ENCODE measurements at places on chromosomes 5 and 9.

- no peak for DNase-seq
These were observed 72.9 kb upstream of the SHB start for GRCh38 chr9:38141746-38142591.

DNA sequence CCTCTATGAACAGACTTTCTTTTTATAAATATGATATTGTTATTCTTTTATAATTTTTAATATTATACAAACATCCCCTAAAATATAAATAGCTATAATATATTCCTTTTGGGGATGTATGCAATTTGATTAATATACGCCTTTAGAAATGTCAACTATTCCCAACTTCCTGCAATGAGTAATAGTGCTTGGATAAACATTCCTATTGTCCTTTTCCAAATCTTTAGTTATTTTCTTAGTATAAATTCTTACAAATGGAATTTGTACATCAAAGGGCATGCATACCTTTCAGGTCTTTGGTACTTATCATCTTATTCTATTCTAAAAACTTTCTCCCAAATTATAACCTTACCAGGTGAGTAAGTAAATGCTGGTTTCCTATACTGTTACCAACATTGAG is 6.2 kb downstream of the NLN start:
- DNase-seq, result no peak

GRCh38 chr5:9174446-9174845 is 371.4 kb downstream of the SEMA5A start:
- DNase-seq, result no peak

GRCh38 chr9:120693700-120694008 is 20.6 kb downstream of the MEGF9 start:
- DNase-seq, result no peak

GRCh38 chr9:129756191-129756590 is 3.3 kb upstream of the PTGES start:
- DNase-seq, result no peak

DNA sequence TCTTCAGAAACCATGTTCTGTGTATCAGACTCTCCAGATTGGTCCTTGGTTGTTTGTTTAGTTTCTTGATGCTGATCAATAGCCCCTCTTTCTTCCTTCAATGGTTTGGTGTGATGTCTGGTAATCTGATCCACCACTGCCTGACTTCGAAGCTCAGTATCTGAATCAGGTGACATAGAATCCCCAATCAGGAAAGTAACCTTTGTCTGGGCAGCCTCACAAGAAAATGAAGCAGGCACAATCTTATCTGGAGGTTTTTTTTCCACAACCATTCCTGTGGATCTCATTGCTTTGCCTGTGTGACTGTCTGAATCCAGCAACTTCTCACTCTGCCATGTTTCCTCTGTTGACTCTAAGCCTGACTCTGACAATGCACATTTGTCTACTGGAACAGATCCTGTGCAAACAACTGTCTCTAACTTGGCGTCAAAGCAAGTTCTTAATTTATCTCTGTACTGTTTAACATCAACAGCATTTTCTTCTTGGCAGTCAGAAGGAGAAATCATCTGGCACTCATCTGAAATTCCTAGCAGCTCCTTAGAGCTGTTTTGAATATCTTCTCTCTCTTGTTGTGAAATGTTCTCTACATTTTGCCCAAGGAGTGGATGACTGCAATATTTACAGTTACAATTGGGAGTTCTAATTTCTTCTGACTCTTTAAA is 37.1 kb upstream of the RAPGEF6 start:
- DNase-seq, result no peak

- DNase-seq, result no peak
These were observed 22.9 kb downstream of the LSM11 start for GRCh38 chr5:157766442-157766841.

DNA sequence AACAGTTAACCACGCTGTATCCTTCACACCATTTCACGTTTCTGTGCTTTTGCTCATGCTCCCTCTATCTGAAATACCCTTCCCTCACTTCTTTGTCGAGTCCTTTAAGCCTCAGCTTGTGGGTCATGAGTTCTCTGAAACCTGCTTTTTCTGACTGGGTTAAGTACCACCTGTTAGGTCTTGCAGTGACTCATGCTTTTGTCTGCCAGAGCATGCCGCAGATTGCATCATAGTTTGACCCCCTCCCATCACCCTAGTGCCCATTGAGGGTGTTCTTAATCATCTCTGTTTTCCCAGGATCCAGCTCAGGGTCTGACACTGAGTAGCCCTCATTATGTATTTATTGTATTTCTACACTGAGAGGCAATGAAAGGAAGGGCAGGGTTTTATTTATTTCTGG is 190.2 kb downstream of the ASTN2 start:
- DNase-seq, result no peak

DNA sequence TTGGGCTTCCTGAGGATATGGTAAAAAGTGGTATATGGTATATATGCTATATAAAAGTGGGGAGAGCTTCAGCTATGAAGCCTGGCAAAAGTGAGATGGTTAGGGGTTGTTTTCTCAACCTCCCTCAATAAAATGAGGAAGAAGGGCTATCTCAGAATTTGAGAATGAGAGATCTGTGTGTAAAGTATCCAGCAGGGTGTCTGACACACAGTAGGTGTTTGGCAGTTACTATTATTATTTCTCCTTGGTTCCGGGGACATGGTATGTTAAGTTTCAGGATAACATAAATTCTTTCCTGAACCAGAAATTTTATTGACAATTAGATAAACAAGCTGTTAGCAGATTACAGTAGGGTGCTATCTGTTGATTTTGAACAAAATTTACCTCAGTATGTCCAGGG is 94.1 kb downstream of the DENND1A start:
- no peak for DNase-seq

DNA sequence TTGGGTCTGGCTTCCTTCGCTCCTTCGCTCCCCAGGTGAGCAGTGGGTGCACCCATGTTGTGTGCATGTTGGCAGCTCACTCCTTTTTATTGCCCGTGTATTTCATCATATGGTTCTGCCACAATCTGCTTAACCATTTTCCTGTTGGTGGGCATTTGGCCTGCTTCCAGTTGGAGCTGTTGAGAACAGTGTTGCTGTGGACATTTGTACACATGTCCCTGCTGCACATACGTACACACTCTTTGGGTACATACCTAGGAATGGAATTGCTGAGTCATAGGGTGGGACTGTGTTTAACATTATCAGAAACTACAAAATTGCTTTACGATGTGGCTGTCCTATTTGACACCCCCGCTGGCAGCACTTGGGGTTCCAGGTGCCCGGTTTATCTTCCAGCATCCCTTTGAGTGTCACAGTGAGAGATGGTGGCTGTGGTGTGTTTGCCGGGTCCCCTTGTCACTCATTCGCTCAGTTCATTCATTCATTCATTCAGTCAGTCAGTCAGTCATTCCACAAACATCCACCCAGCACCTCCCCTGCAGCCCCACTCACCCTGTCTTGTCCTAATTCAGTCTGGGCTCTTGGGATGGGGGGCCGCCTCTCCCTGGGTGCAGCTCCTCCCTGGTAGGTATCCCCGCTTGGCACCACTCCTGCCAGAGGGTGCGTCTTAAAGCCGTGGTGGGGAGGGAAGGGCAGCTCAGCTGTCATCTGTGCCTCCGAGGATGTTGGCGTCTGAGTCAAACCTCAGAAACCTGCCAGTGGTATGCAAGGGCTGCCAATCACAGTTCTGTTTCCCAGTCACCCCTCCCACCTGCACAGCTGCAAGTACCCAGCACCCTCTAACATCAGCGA is 7.9 kb upstream of the FIBCD1 start:
- DNase-seq, result no peak

- DNase-seq, result no peak
These were observed 439.9 kb downstream of the GADD45G start for GRCh38 chr9:90044710-90045151.

- no peak for DNase-seq
These were observed 156.1 kb downstream of the EBF1 start for GRCh38 chr5:158943569-158943968.

DNA sequence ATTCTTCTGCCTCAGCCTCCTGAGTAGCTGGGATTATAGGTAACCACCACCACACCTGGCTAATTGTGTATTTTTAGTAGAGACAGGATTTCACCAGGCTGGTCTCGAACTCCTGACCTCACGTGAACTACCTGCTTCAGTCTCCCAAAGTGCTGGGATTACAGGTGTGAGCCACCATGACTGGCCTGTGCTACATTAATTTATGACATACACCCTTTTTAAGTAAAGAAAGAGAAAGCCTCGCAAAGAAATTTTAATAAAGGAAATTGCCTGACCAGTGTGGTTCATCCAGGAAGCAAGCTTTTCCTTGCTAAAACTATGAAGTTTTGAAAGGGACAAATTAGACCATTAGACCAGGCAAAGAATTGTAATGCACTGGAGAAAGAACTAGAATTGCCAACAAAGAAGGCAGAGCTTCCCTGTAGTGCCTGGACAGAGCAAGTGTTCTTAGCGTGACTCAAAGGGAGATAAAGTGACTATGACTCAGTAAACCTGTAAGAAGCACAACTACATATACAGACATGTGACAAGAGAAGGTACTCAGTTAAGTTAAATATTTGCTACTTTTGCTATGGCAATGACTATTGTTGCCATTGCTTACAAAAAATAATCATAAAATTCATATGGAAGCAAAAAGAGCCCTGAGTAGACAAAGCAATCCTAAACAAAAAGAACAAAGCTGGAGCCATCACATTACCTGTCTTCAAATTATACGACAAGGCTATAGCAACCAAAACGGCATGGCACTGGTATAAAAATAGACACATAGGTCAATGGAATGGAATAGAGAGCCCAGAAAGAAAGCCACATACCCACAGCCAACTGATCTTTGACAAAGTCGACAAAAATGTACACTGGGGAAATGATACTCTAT is 54.6 kb downstream of the FYB1 start:
- no peak for DNase-seq

DNA sequence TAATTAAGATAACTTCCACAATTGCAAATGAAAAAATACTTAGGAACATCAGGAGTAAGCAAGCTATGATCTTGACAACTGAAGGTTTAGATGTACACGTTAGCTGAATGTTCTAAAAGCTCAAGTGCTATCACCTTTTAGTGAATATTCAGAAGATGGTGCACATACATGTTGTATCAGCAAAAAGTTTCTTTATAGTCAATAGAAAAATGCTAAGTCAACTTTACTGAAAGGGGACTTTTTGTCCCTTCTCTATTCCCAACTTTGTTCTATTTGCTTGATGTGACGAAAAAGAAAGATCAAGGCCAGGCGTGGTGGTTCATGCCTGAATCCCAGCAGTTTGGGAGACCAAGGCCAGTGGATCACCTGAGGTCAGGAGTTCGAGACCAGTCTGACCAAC is 7.6 kb upstream of the RGMB start:
- DNase-seq, result no peak

DNA sequence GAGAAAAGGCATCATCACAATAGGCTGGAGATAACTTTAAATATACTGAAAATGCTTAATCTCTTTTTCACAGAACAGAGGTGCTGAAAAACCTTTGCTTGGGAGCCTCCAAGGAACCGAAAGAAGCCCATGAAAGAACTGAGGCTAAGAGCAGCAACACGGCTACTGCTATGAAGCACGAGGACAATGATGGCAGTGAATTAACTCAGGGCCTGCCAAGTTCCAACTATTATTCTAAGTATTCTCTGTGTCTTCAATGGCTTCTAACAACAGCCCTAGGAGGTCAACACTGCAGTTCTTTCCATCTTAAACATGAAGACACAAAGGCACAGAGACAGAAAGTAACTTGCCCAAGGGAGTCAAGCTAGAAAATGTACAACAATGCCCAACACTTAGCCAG is 293.0 kb upstream of the DAP start:
- no peak for DNase-seq

GRCh38 chr5:178420354-178420781 is 169.8 kb downstream of the COL23A1 start:
- DNase-seq, result no peak

DNA sequence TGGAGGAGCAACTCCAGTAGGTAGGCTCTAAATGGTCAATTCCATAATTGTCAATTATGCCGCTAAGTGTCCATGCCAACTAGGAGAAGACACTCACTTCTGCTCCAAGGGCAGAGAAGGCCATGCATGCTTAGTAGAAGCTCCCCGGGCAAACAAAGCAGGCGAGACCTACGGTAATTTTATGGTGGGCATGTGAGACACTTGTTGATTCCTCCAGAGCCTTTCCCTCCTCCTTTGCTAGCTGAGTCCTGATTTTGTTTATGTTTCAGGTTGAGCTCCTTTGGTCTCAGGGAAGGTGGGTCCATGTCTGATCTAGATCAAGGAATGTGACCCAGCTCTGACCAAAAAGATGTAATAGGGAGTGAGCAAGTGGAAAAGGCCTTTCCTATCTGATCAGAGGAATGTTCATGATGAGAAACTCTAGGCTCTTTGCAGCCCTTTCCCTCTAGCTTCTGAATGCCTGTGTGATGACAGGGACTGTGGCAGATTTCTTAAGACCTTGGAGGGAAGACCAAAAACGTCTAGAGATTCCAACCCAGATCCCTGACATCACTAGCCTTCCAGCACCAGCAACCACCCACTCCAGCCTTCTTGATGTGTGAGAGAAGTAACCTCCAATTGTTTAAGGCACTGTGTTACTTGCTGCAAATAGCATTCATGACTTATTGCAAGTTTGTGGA is 7.7 kb upstream of the CPEB4 start:
- no peak for DNase-seq

DNA sequence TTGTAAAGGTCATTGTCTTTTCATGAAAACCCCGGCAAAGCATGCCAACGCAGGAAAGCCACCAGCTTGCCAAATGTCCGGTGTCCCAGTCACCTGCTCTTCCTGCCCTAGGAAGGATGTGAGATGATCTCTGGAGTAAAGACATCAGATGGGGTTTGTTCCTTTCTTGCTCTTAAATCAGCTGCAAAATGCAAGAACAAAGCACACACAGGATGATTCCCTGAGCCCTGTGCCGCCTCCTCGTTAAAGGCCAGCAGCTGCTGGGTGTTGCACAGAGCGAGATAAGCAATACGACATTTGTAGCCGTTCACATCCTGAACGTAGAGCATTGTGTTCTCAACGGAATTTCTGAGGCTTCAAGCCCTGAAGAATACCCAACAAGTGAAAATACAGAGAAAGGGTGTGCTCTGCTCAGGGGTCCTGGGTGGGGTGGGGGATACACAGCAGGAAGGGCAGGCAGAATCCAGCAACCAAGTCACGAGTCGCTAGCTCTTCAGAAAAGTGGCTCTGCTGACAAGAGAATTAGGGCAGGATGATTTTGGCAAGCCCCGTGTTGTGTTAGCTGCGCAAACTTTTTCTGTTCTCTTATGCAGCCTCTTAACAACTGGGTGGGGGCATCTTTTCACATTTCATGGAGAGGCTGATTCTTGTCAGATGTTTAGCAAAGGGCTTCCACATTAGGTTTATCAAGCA is 229.2 kb upstream of the MAP3K1 start:
- DNase-seq, result no peak

- no peak for DNase-seq
These were observed 601.5 kb downstream of the ANXA1 start for GRCh38 chr9:73753171-73753570.

Data from T-helper 22 cell (primary cell).